ENCODE measurements at places on chromosomes 5 and 9. TPM values are rescaled to one million over a fixed set of nuclear protein-coding genes. Genes with fewer than 3 reads are reported as not detected.

The SOHLH1 gene
- total RNA-seq, result not detected

The TMOD1 gene
- total RNA-seq, result 5.6 TPM

The CAMK2A gene
- total RNA-seq, result 0.21 TPM

The FOXD4L6 gene
- total RNA-seq, result not detected

The IL3 gene
- not detected for total RNA-seq

- no peak for DNase-seq
Measured at GRCh38 chr5:126575644-126576043, 19.4 kb downstream of the ALDH7A1 start.

DNA sequence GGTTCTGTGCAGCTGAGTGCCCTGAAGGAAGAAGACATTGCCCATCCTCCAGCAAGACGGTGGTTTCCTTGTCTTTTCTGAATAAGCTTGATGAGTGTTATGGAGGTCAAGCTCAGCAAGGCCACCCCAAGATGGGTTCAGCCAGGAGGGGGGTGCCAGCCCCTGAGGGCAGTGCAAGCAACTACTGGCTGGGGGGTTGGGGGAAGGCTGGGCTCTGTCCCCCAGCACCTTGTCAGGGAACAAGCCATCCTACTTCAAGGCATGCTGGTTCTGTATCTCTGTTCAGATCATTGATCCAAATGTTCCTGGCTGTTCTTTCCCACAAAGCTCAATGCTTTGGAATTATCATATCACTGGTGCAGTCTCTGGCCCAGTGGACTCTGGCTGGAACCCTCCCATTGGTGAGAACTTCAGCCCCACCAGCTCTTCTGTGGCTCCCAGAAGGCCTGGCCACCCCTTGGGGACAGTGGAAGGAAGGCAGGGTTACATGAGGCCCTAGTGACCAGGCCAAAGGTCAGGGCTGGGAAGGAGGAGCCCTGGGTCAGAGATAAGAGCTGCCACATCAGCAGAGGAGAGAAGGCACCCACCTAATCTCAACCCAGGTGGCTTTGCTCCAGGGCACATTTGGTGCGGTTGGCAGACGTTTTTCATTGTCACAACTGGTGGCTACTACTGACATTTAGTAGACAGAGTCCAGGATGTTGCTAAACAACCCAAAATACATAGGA, 280.2 kb downstream of the IRX2 start:
- no peak for DNase-seq

DNA sequence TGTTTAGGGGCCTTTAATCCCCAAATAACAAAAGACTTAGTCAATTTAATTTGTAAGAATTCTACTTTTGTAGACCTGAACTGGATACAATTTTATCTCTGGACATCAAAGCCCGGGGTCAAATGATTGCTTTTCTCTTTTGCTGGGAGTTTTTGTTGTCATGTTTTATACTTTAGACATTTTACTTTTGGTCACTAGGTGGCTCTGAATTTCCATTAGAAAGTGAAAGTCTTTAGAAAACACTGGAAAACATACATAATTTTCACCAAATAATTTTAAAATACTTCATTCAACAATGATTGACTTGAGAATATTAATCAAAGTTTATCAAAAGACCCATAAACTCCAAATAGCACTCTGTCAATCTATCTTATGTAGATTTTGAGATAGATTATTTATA, 2.8 kb upstream of the PCA3 start:
- DNase-seq, result no peak

DNA sequence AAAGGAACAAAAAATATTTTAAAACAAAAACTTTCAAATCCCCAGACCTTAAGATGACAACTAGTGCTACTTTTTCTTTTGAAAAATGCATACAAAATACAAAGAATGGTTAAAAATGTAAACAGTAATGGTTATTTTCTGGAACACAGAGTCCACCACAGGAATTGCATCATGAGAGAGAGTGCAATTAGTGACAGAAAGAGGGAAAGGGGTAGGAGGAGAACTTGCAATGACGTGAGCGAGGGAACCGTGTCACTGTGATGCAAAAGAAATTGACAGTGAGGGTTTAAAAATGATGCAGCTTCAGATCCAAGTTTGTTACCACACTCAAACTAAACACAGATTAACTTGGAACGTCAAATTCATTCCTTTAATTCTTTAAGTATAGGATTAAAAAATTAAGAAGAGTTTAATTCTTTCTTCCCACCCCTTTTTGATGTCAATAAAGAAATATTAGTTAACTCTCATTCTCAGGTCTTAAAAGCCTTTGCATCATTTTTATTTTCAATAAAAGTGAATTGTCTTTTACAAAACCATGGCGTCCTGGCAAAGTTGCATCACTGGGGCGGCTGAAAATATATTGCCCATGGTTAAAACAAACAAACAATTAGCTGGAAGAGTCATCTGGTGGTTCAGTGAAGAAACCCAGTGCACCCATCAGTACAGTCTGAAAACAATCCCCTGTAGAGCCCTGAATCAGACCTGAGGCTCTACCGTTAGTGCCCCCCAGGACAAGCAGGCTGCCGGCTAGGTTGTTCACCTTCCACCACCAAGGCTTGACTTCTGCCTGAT, 39.5 kb downstream of the MACROH2A1 start:
- DNase-seq, result no peak

- no peak for DNase-seq
Measured at GRCh38 chr9:68996462-68996861, 17.5 kb downstream of the PRKACG start.

GRCh38 chr9:77019926-77020412, 514 bp downstream of the FOXB2 start:
- DNase-seq, result no peak

GRCh38 chr5:68277431-68277830, 61.9 kb downstream of the PIK3R1 start:
- DNase-seq, result no peak

DNA sequence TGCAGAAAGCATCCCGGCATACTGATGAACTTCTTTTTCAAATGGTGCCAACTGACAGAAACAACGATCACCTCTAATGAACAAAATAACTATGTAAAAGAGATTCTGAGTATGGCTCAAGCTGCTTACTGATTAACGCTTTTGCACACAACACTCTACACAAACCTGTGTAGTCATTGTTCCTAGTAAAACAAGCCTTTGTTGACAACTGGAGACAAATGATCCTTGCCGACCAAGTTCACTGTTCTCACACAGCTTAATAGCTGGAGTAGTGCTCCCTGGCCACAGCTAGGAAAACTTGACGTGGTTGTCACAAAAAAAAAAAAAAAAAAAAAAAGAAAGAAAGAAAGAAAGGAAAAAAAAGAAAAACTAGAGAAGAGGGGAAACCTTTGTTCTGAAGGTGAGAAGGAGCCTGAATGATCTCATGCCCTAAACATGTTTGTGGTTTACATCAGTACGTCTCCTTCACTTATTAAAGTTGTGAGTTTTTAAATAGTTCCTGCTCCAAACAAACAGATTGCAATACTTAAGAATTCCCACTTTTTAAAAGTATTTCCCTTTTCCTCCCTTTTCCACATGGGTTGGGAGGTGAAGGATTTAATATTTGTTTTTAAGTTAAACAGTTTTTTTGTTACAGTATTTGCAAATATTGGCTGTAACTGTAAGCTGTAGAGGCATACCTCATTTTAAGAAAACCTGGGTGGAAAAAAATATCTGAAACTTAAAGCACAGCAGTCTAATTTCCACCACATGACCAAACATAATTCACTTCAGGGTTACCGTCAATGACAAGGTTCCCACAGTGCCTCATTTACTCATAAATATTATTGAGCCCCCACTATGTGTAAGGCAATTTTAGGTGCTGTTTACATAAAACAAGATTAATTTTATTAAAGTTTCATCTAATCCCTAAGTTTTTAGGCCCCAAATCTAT, 63.7 kb downstream of the GLIS3 start:
- no peak for DNase-seq

DNA sequence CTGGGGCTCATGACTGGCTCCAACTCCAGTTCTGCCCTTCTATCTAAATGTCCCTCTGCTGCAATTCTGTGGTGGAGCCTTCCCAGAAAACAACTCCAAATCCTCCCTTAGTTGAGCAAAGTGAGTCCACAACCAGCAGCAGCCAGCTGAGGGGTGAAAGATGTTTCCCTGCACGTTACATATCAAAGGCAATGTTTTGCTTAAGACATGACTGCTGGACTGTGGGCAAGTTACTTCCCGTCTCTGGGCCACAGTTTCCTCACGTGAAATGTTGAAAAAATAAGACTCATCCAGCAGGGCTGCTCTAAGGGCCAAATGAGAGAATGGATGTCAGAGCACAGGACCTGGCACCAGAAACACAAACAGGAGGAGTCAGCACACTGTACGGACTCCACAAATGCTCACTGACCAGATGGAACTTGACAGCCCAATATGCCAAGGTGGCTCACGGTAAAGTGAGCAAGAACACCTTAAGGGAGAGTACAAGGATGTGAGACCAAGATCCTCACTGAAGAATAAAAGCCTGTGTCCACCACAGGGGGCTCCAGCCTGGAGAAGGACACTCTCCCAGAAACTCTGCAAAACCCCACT, 138.4 kb upstream of the ABCA1 start:
- peak; percentile 33 for DNase-seq

DNA sequence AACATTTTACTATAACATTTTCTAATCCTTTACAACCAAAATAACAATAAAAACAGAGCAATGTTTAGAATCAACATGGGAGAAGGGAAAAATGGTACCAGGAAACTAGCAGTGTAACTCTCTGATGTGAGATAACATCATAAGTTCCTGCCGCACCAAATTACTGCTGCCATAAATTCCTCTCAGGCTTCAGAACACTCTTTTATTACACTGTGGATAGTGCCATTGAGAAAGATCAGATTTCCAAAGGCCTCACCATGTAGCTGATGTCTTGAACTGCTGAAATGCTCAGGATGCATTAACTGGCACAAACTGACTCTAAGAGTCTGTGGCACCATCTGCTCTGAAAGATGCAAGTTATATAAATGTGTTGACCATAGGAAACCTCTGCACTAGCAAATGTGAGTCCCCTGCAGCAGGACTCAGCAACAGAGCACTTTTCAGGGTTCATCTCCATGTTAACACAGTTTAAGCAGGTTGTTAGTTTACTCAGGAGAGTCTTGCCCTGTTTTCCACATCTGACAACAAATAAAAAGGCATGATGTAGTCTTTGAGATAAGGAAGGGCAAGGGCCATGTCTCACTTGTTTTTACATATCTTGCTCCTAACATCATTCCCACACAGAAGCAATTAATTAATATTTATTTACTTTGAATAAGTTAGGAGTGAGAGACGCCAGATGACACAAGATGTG, 218.1 kb downstream of the CETN3 start:
- peak; percentile 22 for DNase-seq
